SK-N-DZ (cell line): ENCODE measurements at places on chromosomes 4 and X.

GRCh38 chr4:163592212-163592611, 97.7 kb downstream of the TMA16 start:
- peak; percentile 45 for DNase-seq

GRCh38 chr4:14434916-14435315, 567.4 kb upstream of the CPEB2 start:
- no peak for DNase-seq

DNA sequence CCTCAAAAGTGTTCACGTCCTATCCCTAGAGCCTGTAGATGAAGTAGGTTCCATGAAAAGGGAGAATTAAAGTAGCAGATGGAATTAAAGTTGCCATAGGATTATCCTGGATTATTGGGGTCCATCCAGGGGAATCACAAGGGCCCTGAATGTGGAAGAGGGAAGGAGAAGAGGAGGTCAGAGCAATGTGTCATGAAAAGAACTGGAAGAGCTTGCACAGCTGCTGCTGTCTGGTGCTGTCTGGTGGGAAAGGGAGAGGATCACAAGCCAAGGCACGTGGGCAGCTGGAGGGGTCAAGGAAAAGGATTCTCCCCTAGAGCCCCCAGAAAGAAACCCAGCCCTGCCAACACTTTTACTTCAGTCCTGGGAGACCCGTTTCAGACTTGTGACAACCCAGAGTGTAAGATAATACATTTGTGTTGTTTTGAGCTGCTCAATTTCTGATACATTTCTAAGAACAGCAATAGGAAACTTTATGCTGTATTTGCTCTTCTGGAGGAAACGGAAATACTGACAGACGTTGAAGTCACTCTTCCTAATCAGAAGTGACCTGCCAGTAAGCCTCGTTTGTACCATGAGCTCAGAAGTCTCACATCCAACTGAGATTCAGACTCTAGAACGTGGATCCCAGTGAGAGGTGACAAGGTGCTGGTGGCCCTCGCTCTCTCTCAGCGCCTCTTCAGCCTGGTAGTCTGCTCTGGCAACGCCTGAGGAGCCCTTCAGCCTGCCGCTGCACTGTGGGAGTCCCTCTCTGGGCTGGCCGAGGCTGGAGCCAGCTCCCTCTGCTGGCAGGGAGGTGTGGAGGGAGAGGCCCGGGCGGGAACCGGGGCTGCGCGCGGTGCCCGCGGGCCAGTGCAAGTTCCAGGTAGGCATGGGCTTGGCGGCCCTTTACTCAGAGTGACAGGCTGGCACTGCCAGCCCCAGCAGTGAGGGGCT, 34.7 kb upstream of the ENPP6 start:
- no peak for DNase-seq

GRCh38 chrX:118249146-118249545, 96.8 kb upstream of the WDR44 start:
- DNase-seq, result no peak

GRCh38 chr4:184513802-184514120, 39.4 kb upstream of the IRF2 start:
- no peak for DNase-seq

- peak; percentile 60 for DNase-seq
Observed at GRCh38 chr4:153465615-153466080, 512 bp upstream of the TMEM131L start.

GRCh38 chr4:184097241-184097605, 120.5 kb downstream of the ENPP6 start:
- DNase-seq, result no peak

- no peak for DNase-seq
Observed at GRCh38 chr4:173281406-173282255, 52.5 kb downstream of the HMGB2 start.

DNA sequence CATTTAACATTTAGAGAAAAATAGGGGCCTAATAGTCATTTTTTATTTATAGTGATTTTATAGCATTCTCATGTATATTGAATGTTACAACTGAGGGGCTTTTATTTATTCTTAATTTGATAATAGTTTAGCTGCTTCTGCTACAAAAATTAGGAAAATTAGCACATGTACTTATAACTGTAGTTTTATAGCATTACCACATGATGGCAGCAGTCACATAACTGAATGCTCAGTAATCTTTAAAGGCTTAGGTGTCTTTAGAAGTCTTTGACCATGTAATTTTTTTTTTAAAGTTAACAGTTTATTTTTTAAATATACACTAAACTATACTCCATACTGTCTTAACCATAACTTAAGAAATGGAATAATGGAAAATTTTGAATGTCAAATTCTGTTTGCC, 136.6 kb downstream of the STAG2 start:
- peak; percentile 3 for DNase-seq

DNA sequence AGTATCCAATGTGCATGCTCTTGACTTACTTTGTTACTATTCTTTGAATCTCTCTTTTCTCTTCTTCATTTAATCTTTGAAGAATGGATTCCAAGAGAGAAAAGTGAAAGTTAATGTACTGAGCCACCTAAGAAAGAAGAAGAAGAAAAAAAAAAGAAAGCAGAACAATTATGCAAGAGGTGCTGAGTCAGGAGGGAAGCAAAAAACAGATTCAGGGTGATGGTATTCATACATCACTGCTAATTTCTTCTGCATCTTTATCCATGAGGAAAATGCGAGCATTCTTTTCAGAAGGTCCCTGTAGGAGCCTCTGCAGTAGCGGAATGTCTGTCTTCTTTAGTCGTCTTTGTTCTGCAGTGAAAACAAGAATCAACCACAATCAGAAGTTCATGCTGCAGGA, 43.9 kb downstream of the RASSF6 start:
- no peak for DNase-seq

DNA sequence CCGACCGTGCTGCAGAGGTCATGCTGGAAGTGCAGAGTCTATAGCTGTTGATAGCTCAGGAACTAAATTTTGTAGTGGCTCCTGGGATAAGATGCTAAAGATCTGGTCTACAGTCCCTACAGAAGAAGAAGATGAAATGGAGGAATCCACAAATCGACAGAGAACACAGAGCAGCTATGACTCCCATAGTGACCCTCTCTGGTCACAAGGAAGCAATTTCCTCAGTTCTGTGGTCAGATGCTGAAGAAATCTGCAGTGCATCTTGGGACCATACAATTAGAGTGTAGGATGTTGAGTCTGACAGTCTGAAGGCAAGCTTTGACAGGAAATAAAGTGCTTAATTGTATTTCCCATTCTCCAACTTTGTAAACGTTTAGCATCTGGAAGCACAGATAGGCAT, 8.8 kb downstream of the MANBA start:
- no peak for DNase-seq

DNA sequence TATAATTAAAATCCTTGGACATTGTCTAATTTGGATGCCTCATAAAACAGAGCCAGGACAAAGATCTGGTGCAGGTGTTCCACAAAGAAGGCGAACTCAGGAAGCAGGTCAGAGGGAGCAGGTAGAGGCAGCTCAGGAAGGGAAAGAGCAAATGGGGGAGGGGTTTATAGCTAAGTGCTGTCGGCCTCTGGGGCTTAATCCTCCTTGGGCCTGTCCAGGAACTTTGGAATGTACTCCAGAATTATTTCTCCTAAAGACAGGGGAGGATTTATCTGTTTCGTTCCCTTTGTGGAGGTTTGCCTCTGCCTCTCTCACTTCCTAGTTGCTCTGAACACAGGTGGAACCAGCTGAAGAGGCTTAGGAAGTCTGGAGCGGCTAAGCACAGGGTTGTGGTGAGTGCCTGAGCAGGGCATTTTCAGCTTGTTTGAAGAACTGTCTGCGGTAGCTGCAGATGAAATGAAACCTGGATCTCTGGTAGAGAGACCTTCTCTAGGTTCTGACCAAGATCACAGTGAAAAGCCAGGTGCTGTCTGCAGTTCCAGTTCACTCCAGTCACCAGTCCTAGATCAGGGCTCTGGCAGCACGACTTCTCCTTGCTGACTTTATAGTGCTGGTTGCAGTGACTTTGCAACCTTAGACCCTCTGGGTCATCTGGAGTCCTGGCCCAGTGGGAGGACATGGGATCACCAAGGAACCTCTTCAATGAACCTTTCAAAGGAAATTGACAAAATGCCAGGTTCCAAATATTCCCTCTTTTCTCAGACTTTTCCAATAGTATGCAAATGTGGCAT, 519.2 kb downstream of the PCDH10 start:
- no peak for DNase-seq

DNA sequence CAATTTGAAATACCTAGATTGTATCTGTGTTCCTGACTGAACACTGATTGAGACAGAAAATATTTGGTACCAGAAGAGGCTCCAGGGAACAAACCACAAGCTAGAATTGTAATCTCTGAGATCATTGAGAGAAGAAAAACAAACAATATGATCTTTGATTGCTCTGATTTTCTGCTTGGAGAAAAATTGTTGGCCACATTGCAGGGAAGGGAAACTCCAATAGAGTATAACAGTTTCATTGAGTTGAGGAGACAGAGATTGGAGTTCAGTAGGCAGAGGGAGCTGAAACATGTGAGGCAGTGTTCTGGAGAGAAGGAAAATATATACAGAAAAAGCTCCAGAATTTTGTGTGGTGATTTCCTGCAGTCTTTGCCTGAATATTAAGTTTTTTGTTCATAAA, 158.2 kb downstream of the C4orf33 start:
- DNase-seq, result no peak

DNA sequence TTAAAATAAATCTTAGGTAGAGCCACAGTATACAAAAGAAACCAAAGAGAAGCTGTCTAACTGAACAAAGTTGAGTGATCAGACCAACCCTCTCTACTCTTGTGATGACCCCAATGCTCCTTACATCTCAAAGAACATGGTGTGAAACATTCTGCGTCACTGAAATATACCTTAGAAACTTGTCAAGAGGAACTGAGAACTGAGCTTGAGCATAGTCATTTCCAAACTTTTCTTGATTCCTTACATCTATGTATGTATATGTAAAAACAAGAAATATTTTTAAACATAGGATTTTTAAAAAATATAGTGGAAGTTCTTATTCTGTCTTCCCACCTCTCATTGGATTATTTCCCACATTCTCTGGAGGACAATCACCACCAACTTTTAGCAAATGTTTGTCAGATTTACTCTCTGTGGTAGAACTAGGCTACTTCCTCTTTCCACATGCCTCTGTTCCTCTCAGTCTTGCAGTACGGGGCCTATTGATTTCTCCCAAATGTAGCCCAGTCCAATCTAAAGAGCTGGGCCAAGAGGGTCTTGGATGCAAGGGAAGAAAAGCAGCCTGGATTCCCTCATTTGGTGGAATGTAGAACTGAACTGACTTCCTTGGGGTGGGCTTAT, 98.2 kb upstream of the HHIP start:
- DNase-seq, result no peak

DNA sequence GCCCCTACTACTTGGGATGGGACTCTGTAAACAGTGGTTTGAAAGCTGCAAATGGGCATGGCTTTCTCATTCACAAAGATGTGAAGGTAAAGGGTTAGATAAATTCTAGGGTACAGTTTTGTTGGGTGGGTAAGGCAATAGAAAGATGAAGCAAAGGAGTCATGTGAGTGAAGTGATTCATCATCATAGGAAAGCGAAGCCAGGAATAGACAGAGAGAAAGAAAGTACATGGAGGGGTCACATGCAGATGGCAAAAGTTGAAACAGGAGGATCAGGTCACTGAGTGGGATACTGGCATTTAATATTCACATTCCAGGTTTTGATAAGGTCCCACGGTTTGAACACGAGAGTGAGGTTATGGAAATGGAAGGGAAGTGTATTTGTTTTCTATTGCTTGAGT, 8.2 kb upstream of the ABCG2 start:
- no peak for DNase-seq

- DNase-seq, result peak; percentile 31
Observed at GRCh38 chr4:149370785-149371420, 444.7 kb downstream of the IQCM start.

DNA sequence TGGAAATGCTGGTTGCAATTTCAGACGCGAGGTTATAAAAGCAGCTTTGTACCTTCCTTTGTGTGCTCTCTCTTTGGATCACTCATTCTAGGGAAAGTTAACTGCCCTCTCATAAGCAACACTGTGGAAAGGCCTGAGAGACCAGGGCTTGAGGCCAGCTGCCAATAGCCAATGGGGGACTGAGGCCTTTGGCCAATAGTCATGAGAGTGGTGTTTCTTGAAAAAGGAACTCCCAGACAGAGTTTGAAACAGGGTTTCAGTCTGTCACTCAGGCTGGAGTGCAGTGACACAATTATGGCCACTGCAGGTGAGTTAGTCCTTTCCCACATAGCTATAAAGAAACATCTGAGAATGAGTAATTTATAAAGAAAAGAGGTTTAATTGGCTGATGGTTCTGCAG, 524.7 kb upstream of the SMIM31 start:
- DNase-seq, result no peak

GRCh38 chr4:124278477-124278876, 434.1 kb downstream of the ANKRD50 start:
- peak; percentile 45 for DNase-seq
